MM.1S (cell line): ENCODE measurements at places on chromosomes 11 and 22.

DNA sequence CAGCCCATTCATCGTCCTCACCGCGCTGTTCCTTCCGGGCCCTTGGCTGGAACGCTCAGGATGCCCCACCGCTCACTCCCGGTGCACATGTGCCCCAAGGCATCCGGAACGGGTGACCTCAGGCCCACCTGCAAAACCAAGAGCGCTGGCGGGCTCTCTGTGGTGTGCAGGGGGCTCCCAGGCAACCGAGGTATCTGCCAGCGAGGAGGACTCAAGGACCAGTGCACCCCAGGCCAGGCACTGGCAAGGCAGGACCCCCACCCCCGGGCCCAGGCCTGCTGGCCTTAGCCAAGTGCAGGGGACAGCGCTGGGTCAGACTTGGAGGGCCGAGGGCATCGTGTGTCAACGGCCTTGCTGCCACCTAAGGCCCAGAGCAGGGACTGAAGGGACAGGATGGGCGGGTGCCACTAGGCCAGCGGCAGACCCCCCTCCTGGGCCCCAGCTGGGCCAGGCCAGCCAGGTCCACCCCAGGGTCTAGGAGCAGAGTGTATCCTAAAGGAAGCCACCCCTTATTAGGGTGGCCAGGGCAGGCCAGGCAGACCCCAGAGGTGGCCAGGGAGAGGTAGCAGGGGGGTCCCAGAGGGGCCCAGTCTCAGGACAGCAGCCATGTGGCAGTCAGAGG lies 8.5 kb downstream of the TNNT3 start:
- DNase-seq, result no peak

DNA sequence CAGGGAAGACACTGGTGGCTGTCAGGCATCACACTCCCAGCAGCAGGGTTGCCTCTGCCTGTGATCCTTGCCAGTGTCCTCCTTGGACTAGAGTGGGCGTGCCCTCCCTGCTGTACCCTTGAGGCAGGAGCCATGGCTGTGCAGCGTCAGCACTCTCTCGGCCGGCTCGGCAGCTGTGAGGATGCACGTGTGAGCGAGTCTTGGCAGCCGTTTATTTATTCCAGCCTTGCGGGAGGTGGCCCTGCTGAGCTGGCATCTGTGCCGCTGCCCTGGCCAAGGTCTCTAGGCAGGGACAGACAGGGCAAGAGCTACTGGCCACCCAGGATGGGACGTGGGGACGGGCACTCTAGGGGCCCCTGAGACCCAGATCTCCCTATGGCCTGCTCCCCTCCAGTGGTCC lies 33.9 kb downstream of the TSPAN4 start:
- no peak for DNase-seq

GRCh38 chr11:104898685-104899013 lies 389 bp upstream of the CASP12 start:
- no peak for DNase-seq

- no peak for DNase-seq
Measured at GRCh38 chr11:8671193-8671612, 11.3 kb downstream of the TRIM66 start.

DNA sequence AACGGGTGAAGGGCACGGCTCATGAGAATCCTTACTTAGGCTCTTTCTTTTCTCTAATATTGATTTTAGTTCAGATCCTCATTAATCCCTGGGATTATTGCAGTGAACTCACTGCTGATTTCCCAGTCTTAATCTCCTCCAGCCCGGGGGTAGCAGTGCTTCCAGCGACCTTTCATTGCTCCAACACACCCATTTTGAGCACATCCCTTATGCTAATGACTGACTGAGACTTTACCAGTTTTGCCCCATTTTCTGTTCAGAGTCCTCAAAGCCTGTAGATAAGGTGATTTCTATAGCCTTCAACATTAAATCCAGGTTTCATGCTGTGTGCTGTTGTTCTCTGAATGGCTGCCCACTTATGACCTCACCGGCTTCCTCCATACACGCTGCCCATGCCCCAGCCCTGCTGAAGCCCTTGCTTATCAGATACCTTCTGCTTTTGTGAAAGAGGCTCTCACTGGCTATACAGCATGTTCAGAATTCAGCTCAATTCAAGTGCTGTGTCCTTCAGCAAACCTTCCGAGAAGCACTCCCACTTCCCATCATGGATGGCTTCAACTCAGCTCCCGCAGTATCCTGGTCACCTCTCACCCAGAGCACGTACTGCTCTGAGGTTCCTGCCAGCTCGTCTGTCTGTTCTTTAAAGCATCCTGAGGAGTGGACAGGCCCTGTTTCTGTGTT lies 49.0 kb downstream of the PPFIA1 start:
- DNase-seq, result no peak

DNA sequence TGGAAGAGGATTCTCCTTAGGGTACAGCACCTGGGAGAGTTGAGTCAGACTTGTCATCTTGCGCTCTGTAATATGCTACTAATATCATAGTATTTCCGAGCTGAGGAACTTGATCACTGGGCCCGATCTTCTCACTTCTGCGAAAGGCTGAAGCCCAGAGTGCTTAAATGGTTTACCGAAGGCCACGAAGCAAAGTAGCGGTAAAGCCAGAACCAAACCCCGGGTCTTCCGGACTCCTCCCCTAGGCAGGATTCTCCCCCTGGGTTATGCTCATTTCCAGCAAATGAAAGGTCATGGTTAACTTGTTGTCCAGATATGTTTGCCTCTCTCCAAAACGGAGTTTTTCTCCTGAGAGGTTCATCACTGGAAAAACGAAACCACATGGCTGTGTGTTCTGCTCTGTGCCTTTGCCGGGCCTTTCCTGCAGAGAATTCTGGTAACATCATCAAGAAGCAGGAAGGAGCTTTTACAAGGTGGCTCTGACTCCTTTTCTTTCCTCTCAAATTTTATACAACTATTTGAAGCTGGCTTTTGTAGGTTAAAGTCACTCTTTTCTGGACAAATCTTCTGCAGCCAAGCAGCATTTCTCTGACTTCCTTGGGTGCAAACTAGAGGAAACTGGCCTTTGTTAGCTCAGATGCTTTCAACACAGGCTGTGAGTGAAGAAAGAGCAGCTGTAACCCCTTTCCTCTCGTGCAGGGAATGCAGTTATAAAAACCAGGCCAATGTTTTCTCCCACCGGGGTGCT lies 35.5 kb downstream of the UBASH3B start:
- no peak for DNase-seq
